ENCODE measurements at places on chromosomes 16 and 17.

DNA sequence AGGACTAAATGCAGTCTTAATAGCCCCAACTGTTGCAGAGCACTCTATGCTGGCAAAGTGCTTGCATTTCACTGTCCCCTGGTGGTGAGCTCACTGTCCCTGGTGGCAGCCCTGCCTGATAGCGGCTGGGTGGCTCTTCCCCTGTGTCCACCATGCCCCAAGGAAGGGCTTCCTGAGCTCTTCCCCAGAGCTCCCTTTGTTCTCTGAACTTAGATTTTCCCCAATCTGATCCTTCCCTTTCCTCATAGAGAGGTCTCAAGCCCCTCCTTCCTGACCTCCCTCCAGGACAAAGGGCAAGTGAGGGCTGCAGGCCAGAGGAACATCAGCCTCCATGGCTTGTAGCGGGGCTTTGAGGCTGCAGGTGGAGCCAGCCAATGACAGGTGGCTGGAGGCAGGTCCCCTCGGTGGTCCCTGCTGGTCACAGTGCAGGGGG, 17.0 kb downstream of the BEAN1 start:
- DNase-seq = no peak

DNA sequence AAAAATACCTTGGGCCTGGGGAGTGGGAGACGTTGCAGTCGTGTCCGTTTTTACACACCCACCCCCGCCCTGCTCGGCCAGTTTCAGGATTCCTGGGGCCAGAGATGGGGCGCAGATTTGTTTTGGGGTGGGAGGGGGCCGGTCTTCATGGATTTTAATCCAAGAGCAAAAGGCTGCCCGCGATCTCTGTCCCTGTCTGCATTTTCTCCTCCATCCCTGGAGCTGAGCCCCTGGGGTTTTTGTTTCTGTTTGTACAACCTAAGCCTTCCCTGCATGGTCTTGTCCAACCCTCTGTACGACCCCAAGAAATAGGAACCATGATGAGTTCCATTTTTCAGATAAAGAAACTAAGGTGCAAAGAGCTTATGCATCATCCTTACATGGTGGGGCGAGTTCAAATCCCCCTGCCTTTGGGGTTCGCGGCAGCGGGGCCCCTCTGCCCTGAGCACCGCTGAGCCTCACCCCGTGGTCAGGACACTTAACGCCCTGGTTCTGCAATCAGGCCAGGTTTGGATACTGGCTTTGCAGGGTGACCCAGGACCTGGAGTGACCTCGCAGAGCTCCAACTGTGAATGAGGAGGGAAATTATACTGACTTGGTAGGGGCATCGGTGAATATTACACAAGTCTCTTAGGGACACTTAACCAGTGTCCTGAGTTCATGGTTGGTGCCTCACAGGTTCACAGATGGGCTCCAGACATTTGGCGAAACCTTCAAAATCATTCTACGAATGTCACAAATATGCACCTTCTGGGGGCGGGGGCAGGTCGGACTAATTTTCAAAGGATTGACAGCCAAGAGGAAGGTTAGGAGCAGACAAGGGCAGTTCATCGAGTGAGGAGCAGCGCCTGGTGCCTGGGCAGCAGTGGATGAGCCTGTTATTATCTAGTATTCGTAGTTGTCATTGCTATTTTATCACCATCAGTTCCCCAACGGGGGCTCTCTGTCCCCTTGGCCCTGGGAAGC, 4.1 kb upstream of the FOXF1 start:
- no peak for DNase-seq

DNA sequence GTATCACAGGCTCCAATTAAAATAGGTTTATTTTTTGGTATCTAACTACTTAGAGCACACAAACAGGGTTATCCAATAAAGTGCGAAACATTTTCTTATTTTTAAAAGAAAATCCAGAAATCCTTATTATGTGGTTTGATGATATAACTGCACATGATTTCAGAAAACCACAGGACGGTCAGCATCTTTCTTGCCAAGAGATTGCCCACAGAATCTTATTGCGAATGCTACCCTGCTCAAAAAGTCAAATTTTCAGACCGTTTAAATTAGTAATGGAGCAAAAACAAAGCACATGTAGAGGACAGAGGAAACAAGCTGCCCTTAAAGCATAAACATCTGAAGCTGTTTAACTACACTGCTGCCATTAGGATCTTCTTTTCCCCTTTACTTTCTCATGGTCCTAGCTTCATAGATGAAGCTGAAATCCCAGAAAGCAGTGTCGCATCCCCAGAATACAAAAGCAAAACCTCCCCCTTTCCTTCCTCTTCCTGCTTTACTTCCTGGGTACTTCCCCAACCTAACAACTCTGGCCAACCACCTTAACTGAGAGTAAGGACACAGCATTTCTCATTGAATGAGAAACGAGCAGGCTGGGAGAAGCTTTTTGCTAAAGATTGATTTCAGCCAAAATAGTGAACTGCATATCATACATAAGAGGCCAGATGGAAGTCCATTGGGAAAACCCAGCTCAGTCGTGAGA, 43.7 kb downstream of the CMTM4 start:
- no peak for DNase-seq

DNA sequence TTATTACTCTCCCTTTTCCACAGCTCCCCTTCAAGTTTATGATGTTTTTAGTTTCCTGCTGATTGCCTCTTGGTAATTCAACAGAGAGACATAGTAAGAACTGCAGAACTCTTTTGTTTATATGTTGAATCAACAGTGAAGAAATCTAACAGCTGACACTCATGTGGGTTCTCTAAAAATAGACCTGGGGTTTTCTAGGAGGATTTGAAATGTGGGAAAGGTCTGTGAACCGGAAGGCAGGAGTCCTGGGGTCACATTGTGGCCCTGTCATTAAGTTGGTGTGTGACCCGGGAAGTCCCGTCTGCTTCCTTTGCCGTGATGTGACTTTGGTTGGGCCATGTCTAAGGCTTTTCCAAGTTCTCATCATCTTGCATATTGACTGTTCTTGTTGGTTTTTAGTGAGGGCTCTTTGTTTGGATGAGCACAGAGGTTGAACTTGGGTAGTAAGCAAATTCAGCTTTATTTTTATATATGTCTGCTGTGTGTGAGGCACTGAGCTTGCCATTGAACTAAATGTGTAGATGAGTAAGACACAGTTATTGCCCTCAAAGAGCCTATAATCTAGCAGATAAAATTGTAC, 48.5 kb upstream of the HS3ST3A1 start:
- DNase-seq = no peak

DNA sequence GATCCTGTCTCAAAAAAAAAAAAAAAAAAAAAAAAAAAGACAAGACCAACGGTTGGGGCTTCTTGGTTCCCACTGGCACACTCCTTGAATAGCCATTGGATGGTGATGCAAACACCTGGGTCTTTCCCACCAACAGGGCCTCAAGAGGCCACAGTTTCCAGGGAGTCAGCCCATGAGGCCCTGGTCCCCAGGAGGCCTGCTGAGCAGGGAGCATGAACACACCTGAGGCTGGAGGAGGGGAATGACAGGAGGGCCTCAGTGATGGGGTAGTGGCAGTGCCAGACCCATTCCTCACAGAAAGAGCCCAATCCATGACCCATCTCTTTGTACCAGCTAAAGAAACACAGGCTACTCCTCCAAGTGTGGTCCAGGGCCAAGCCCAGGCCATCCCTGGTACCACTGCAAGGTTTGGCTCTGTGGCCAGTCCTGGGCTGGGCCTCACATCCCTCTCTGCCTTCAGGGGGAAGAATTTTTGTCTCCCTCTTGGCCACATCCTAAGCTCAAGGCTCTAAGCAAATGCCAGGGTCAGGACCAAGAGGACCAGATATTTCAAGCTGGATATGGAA, 13.9 kb downstream of the ARL2BP start:
- no peak for DNase-seq

- DNase-seq = no peak
Observed at GRCh38 chr16:85981826-85982562, 83.0 kb downstream of the IRF8 start.

DNA sequence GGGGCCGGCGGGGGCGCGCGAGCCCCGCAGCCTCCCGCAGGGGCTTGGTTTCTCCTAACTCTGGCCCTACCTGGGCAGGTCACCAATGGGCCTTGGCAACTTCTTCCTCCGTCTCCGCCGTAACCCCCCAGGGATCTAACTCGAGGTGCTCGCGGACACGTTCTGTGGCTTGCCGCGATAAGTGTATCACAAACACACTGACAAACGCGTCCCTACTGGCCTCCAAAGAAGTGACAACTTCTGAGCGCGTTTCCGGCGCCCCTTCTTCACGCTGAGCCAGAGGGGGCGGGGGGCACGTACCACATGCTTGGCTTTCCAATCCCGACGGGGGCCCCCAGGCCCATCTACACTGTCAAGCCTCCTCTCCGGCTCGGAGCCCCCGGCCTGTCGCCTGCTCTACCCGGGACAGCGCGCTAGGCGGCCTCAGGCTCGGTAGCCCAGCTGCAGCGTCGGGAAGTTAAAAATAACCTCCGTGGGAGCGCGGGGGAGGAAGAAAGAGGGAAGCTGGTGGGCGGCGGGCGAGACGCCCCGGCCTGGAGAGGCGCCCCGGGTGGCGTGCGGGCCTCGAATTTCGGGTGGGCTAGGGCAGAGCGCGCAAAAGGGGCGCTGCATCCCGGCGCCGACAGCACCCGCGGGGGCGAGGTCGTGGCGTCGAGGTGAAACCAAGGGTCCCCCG, 725 bp upstream of the SPHK1 start:
- DNase-seq = peak; percentile 13

DNA sequence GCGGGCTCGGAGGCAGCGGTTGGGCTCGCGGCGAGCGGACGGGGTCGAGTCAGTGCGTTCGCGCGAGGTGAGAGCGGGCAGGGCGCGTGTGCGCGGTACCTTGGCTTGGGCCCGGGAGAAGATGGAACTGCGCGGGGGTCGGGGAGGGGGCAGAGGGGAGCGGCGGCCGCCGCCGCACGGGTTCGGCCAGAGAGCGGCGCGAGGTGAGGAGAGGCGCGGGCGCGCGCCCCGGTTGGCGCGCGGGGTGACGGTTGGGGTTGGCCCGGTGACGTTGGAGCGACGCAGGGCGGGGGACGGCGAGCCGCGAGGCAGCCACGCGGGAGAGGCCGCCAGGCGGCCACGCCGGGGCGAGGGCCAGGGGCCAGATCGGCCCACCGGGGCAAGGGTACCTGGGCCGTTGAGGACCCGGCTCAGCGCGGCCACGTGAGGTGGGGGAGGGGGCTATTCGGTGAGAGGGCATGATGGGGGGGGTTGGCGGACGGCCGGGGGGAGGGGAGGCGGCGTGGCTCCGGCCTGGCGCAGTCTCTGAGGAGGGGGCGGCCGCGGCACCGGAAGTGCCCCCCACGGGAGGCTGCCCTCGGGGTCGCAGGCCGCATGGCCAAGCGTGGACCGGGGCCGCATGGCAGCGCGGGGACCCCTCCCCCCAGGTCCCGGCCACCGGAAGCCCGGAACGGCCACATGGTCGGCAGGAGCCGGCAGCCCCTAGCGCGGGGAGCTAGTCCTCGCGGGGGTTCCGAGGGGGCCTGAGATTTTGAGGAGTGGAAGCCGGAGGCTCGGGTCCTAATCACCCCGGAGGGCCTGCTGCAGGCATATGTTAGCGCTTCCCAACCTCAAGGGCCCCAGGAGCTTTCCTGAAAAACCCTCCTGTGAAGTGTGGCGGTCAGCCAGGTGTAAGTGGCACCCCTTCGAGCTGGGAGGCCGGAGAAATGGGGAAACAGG, 527 bp downstream of the EIF5A start:
- no peak for DNase-seq

- no peak for DNase-seq
Observed at GRCh38 chr17:378068-378467, 25.5 kb upstream of the RPH3AL start.

DNA sequence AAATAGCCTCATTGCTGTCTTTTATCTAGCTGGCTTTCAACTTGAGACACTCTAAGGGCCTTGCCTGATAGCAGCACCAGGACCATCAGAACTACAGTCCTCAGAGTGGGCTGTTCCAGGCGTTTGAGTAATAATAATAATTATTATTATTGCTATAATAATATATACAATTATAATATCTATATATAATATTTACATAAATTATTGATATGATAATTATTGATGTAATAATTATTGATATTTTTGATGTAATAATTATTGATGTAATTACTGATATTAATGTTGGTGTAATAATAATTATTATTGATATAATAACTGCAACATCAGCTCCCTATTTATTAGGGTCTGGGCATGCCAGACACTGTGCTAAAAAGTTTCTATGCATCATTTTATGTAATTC, 25.6 kb upstream of the CRHR1 start:
- DNase-seq = no peak

DNA sequence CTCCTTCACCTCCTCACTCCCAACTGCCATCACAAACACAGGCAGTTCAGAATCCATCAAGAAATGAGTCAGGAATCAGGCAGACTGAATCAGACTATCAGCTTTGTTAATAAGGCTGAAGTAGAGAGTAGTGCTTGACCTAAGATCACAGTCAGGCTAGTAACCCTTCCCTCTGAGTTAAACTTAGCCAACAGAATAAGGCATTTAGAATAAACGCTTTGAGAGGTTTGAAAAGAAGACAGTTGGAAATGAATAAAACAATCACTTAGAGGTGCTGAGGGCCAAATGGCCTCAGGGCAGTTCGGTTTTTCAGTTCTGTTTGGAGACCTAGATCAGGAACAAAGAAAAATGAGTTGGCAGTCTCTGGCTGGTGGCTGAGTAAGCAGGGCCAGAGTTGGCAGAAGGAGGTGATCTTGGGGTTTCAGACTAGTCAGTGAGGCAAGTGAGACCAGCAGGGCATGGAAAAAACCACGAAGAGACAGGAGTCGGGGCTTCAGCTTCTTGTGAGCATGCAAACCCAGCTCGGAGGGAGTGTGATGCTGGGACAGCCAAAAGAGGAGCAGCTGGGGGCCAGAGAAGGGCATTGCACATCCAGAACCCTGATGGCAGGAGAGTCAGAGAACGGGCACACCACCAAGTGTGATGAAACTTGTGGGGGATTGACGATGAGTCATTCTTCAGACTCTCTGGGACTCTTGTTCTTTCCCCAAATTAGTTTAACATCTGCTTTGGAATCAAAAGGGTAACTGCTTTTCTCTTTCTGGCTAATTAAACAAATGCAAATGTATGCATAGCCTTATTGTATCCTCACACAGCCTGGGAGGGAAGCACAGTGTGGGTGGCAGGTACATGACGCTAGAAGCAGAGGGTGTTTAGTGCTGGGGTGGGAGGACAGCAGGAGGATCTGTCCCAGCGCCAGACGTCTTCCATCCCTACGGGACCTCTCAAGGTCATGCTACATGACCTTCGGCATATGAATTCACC, 54.8 kb downstream of the SPECC1 start:
- peak; percentile 84 for DNase-seq

DNA sequence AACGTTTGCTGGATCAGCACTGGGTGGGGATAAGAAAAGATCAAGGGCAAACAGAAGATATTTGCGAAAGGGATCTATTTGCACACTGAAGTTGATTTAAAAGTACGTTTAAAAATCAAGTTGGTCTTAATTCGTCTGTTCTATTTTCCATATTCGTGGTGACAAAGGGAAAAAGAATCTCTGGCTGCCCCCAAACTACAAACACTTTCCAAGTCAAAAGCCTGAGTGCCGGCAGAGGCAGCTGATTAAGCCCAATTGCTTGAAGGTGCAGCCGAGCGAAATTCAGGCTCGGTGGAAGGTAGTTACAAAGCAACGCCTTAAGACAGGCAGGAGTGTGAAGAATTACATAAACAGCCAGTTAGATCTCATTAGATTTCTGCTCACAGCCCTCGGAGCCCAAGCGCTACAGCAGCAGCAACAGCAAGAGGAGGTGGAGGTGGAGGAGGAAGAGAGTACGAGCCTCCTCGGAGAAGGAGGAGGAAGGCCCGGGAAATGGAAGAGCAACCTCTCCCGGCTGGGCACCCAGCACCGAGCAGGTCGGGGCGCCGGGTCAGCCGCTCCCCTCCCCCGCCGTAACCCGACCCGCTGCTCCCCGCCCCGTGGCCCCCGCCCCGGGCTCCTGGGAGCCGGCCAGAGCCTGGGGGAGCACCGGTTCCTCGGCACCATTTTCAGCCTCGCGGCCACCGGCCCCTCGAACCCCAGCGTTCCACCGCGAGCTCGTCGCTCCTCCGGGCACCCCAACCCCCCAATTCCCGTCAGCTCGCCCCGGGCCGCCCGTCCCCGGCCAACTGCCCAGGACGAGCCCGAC, 890 bp downstream of the TOB1 start:
- DNase-seq = no peak
